ENCODE measurements at places on chromosomes 3 and 15. TPM values are rescaled to one million over a fixed set of nuclear protein-coding genes. Genes with fewer than 3 reads are reported as not detected.

DNA sequence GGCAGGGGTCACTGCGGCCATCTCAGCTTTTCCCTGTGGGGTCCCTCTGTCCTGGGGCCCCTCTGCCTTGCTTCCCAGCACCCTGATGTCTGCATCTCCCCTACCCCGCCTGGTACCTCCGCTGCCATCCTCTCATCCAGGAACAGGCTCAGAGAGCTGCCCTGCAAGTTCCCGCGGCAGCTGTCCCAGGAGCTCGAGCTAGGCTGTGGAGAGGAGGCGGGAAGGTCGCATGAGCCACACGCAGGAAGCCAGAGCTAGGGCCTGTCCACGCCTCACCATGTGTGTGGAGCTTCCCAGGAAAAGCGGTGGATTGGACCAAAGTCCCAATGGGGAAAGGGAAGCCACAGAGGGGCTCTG, 12.5 kb downstream of the PLA2G4B start:
- H3K4me3 ChIP-seq, result no peak overlapping the region
- H3K4me1 ChIP-seq, result no peaks in the 10 kb centered on the region
- H3K27ac ChIP-seq, result no peak overlapping the region
- DNase-seq, result no peak
- peaks cover 8% of the 10 kb centered on the region for H3K27me3 ChIP-seq
- H3K36me3 ChIP-seq, result no peaks in the 10 kb centered on the region

Gene ZNF654
- 11.8 TPM for total RNA-seq

Gene NOX5
- total RNA-seq, result not detected

Gene LYZL4
- total RNA-seq, result not detected

- H3K4me3 ChIP-seq, result no peak overlapping the region
- no peaks in the 10 kb centered on the region for H3K36me3 ChIP-seq
- H3K27me3 ChIP-seq, result peaks cover 8% of the 10 kb centered on the region
- no peak overlapping the region for H3K27ac ChIP-seq
- H3K4me1 ChIP-seq, result no peaks in the 10 kb centered on the region
Observed at GRCh38 chr3:46878781-46879436, 1.4 kb downstream of the PTH1R start.
